ENCODE measurements at places on chromosomes 3 and 15. TPM values are rescaled to one million over a fixed set of nuclear protein-coding genes. Genes with fewer than 3 reads are reported as not detected.

P2RY14 gene
- total RNA-seq = not detected

TMF1 gene
- total RNA-seq = 42.0 TPM

ALS2CL gene
- 0.99 TPM for total RNA-seq

DAZL gene
- not detected for total RNA-seq

CELSR3 gene
- 7.4 TPM for total RNA-seq

COL6A5 gene
- not detected for total RNA-seq

TMEM158 gene
- 15.0 TPM for total RNA-seq

GNAT1 gene
- total RNA-seq = not detected

NR2E3 gene
- total RNA-seq = not detected

CKMT1A gene
- not detected for total RNA-seq

LIPC gene
- total RNA-seq = not detected

RETNLB gene
- total RNA-seq = not detected

CP gene
- total RNA-seq = 0.32 TPM

FBXO40 gene
- total RNA-seq = not detected

CHRNB4 gene
- not detected for total RNA-seq

ROPN1B gene
- total RNA-seq = not detected

RASGRP1 gene
- 0.26 TPM for total RNA-seq

CEP97 gene
- total RNA-seq = 10.8 TPM

EIF4A2 gene
- total RNA-seq = 356 TPM

ATP8B4 gene
- not detected for total RNA-seq

KBTBD13 gene
- not detected for total RNA-seq

USP8 gene
- 60.3 TPM for total RNA-seq

LCTL gene
- total RNA-seq = not detected

GABRR3 gene
- not detected for total RNA-seq

PLA1A gene
- 0.86 TPM for total RNA-seq

ZBED2 gene
- not detected for total RNA-seq

GPR156 gene
- total RNA-seq = 0.48 TPM

OR5H1 gene
- not detected for total RNA-seq

GP5 gene
- total RNA-seq = 0.10 TPM

ACTC1 gene
- total RNA-seq = 4.0 TPM

UTS2B gene
- 0.55 TPM for total RNA-seq

SEC61A1 gene
- total RNA-seq = 307 TPM

SEMA3F gene
- total RNA-seq = 11.8 TPM

SEMA7A gene
- total RNA-seq = 0.37 TPM

AADACL2 gene
- total RNA-seq = not detected

UBAP1L gene
- 5.4 TPM for total RNA-seq

LSAMP gene
- 4.4 TPM for total RNA-seq

CTXN2 gene
- total RNA-seq = not detected

MAGEL2 gene
- total RNA-seq = 1.5 TPM

C3orf70 gene
- 5.0 TPM for total RNA-seq

CCR8 gene
- not detected for total RNA-seq

TTLL13 gene
- not detected for total RNA-seq

SRGAP3 gene
- 1.5 TPM for total RNA-seq
